ENCODE measurements at places on chromosomes 2 and 18.

GRCh38 chr2:14428056-14428455 lies 204.5 kb upstream of the LRATD1 start:
- DNase-seq: no peak

DNA sequence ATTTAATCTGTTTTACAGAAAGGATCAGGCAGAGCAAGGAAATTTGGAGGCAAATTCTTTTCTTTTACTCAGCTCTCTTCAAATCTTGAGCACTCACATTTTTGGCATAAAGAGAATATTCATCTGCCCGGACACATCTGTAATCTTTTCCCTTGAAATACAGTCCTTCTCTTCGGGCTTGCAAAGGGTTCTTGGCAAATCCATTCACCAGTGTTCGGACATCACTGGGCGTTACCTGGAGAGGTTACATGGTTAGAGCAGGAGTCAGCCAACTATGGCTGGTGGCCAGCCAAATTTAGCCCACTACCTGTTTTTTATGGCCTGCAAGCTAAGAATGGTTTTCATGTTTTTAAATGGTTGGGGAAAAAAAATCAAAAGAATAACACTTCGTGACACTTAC lies 2.1 kb downstream of the PFN4 start:
- no peak for DNase-seq

GRCh38 chr2:72892506-72893173 lies 5.4 kb downstream of the SPR start:
- DNase-seq: no peak

DNA sequence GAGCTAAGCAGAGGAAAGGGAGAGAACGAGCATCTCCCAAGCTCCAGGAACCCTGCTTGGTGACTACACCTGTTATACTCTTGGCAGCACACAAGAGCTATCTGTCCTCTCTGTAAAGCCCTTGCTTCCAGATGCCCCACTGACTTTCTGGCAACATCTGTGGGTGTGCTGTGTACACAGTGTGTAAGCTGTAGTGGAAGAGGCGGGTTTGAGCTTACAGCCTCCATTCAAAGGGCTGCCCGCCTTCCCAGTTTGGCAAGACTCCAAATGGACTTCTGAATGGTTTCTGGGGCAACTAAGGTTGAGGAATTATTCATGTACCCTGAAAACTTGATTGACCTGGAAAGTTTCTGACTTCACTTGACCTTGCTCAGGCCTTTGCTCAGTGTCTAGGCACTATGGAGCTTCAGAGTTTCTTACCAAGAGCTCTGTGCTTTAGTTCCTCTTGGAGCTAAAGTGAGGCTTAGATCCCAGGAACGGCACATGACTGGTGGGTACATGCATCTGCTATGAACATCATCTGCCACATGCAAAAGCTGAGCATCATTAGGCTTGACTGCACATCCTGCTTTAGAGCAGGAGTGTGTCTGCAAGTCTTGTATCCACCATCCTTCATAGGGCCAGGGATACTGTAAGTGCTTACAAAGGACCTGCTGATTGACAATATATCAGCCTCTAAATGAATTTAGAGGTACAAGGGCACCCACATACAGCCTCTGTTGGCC lies 290.9 kb upstream of the SIX2 start:
- DNase-seq: no peak

DNA sequence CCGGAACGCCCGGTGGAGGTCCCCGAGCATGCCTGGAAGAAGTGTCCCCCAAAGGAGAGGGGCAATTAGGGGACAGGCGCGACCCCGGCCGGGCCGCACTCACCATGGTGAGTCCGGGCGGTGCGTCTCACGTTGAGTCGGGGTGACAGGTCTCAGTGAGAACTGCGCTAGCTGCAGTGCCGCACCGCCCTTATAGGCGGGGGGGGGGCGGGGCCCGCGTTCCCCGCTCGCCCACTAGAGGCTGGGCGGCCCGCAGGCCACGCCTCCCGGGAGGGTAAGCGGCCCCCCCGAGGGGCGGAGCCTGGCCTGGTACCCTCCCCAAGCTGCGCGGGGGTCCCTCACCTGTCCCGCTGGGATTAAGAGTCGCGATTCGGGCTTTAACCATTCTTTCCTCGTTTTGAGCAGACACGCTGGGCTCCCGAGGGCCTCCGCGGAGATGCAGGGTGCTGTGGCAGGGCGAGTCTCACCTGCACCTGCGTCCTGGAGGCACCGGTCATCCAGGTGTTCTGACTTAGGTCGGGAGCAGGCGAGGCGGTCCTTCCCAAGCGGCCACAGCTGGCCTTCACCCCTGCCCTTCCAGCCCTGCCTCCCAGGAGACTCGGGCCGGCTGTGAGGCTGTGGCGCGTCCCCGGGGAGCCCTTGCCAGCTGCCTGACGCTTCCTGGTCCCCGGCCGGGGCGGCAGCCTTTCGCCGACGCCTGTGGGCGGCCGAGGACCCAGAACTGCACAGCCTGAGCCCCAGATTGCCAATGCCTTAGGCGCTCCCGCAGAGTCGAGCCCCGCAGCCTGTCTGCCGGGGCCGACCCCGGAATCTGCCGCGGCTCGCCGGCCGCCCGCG lies at the start of gene TUBA4A:
Gene TUBA4A, minus strand, starts transcription at position 166 of the 837 bp plus-strand sequence. Its CDS starts 60 bp downstream, at position 106.
- DNase-seq: peak; percentile 78

- DNase-seq: no peak
Observed at GRCh38 chr2:23720705-23721453, 206.0 kb downstream of the ATAD2B start.

DNA sequence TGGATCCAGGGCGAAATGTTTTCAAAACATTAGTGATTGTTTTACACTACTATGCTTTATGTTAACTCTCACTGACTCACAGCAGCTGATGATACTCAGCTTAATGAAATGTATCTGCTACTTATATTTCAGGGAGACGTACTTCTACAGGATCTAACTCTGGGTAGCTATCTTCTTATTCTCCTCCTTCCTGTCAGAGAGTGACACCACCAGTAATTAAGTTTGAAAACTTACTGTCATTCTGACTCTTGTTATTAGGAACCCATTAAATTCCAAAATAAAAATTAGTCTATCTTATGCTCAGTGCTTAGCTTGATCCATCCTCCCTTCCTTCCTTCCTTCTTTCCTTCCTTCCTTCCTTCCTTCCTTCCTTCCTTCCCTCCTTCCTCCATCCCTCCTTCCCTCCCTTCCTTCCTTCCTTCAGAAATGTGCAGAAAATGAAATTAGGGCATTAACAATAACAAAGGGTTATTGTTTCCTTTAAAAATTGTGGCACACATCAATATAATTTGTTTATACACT lies 441.1 kb downstream of the MEIS1 start:
- no peak for DNase-seq

- no peak for DNase-seq
Observed at GRCh38 chr2:31944828-31945571, 65.8 kb downstream of the MEMO1 start.

GRCh38 chr2:72719416-72719815 lies 106.4 kb downstream of the EXOC6B start:
- no peak for DNase-seq

DNA sequence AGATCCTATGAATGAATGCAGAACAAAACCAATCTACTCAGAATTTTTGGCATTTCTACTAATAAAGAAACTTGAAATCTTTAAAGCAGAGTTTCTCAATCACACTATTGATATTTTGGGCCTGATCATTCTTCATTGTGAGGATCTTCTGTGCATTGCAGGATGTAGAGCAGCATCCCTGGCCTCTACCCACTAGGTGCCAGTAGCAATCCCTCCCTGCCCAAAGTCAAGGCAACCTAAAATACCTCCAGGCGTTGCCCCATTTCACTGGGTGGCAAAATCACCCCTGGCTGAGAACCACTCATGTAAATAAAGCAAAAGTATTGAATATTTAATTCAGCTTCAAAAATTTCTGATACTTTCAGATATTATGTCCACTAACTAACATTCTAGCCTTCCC lies 213.0 kb downstream of the SP3 start:
- DNase-seq: no peak

- DNase-seq: no peak
Observed at GRCh38 chr2:102171946-102172345, 14.9 kb upstream of the IL1RL2 start.

DNA sequence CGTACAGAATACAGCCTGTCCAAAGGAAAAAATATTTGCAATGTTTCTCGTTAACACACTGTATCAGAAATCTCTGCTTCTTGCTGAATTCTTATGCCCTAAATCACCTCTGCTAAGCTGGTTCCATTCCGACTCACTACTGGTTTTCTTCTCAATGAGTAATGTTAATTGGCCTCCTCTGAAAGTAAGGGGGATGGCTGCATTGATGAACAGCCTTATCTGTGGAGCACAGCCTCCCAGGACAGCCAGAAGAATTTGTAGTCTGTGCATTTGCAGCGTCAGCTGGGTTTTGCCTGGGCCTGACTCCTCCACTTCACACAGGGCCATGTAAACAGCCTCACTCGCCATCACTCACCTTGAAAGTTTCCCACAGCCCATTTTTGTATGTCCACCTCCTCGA lies 127.7 kb downstream of the RNF152 start:
- no peak for DNase-seq

- no peak for DNase-seq
Observed at GRCh38 chr2:167451496-167452289, 563.4 kb downstream of the XIRP2 start.

DNA sequence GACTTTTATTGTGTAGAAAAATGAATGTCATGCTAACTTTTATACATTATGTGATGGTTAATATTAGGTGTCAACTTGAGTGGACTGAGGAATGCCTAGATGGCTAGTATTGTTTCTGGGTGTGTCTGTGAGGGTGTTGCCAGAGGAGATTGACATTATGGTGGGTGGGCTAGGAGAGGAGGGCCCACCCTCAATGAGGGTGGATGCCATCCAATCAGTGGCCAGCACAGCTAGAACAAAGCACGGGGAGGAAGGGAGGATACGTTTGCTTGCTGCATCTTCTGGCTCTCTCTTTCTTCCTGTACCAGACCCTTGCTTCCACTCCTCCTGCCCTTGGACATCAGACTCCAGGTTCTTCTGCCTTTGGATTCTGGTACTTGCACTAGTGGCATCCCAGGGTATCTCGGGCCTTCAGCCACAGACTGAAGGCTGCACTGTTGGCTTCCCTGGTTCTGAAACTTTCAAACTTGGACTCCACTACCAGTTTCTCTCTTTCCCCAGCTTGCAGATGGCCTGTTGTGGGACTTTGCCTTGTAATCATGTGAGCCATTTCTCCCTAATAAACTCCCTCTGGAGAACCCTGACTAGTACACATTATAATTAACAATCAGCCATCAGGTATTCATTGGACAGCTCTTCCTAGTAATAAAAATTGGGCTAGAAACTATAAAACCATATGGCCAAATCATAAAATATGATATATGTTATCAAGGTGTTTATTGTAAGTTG lies 31.7 kb upstream of the ZCCHC2 start:
- DNase-seq: no peak

DNA sequence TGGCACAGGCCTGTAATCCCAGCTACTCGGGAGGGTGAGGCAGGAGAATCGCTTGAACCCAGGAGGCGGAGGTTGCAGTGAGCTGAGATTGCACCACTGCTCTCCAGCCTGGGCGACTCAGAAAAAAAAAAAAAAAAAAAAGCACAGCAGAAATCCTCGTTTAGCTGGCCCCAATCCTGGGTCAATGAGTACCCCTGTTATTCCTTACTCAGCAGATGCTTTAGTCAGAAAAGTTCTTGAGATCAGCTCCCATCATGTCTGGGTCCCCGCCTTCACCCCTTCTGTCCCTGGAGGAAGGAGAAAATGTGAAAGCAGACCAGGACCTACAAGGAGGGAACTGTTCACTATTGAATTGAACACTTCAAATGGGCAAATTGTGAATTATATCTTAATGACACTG lies 16.4 kb upstream of the KCNG3 start:
- DNase-seq: no peak

DNA sequence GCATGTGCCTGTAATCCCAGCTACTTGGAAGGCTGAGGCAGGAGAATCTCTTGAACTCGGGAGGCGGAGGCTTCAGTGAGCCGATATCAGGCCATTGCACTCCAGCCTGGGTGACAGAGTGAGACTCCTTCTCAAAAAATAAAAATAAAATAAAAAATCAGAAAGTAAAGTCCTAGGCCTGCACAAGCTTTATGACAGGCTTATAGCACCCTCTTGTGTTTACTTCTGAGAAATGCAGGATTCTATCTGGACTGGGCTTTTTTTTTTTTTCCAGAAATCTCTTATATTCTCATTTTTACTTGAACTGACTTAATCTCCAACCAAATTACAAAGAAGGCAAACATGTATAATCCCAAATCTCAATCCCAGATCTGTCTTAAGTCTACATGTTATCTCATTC lies 26.1 kb upstream of the REG3G start:
- no peak for DNase-seq

DNA sequence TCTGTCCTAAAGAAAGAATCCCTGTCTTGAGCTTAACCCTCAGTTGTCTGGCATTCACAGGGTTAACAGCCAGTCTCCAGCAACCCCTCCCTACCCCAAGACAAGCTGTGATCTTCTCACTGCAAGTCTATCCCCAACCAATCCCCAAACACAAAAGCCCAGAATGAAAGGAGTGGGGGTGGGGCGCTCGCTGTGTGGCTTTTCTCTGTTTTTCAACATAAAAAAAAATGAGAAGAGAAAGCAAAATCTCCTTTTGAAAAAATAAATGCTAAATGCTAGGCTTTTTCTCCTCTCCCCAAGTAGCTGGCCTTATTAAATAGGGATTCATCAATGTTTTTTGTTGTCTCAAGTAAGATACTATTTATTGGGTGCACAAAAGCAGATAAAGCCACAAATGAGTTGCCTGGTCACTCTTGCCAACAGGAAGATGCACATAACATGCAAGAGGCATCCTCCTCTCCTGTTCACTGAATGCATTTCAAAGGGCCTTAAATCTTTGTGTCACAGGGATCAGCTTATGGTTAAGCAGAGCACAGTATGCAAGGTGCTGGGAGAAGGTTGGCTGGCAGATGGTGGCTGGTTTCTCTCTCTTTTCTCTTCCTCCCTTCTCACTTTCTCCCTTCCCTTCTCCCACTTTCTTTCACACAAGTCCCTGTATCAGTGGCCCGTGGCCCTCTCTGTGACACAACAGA lies 225.6 kb downstream of the CMPK2 start:
- DNase-seq: no peak

DNA sequence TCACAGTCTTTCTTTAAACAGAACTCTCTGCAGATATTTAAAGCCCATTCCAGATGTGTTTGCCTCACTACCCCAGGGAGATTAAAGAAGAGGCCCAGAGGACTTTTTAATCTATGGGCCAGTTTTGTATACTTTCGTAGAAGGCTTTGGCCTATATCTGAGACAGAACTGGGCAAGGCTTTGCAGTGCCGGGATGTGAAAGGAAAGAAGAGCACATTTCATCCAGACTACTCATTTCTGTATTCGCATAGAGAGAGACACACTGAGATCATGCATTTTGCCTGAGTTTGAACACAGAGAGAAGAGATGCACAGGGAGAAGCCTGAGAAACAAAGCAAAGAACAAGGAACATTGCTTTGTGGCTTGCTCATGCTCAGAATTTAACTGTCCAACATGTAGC lies 54.9 kb upstream of the SLC5A7 start:
- DNase-seq: no peak

DNA sequence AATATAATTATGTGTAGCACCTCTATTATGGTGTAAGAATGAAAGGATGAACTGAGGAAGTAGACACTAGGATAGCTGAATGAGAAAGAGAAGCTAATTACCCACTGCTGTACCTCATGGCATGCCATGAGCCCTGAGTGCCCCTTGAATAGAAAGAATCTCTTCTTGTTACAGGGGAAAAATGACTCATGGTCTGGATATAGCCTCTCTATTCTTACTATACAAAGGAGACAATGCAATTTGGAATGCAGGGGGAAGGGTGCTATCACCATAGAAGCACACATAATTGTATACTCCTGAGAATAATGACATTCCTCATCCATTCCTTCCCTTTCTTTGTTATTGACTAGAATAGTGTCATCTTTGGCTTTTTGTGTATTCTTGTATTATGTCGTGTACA lies 385.2 kb downstream of the CDH7 start:
- no peak for DNase-seq

GRCh38 chr18:14943486-14943885 lies 195.5 kb downstream of the ANKRD30B start:
- no peak for DNase-seq

Measured in cerebellar nuclear complex (tissue), 1 donor.